NB4 (cell line): ENCODE measurements at places on chromosomes 1 and 21.
A peak's percentile ranks its signal among the peaks of the same experiment; 100 is the strongest.

- no peak for DNase-seq
These were observed 52.0 kb downstream of the KIF21B start for GRCh38 chr1:200971428-200971903.

GRCh38 chr21:43362321-43362791 is 64.6 kb downstream of the SIK1 start:
- DNase-seq: peak; percentile 52

DNA sequence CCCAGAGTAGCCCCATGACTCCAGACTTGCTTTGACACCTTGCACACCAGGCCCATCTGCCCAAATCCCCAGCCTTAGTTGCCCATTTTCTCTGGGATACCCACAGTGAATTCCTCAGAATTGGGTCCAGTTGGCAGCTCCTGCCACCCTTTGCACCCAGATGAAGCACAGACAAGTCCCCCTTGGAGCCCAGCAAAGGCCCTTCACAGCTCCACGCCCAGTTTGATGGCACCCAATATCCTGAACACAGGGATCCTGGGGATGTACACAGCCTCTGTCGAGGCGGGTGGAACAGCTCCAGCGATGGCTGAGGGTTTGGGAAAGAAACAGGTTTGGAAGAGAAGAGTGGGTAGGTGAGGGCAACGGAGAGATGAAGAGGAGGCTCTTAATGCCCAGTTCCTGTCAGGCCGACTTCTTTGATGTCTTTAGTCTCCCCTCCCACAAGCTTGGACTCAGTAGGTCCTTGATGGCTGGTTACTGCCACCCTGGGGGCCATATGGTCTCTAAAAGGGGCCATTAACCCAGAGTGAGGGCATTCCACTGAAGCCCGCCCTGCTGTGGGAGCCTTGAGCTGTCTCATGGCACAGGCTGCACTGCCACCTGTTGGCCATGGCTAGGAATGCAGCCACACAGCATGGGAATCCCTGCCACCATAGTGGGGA is 21.7 kb downstream of the TMEM53 start:
- peak; percentile 72 for DNase-seq

- peak; percentile 97 for DNase-seq
These were observed 12.8 kb upstream of the CDC42 start for GRCh38 chr1:22039594-22040285.

- DNase-seq: no peak
These were observed 14.2 kb upstream of the TMEM125 start for GRCh38 chr1:43255438-43256210.

- DNase-seq: no peak
These were observed 31.5 kb downstream of the SESN2 start for GRCh38 chr1:28290851-28291250.

- no peak for DNase-seq
These were observed 16.7 kb downstream of the TMEM63A start for GRCh38 chr1:225865514-225865913.

DNA sequence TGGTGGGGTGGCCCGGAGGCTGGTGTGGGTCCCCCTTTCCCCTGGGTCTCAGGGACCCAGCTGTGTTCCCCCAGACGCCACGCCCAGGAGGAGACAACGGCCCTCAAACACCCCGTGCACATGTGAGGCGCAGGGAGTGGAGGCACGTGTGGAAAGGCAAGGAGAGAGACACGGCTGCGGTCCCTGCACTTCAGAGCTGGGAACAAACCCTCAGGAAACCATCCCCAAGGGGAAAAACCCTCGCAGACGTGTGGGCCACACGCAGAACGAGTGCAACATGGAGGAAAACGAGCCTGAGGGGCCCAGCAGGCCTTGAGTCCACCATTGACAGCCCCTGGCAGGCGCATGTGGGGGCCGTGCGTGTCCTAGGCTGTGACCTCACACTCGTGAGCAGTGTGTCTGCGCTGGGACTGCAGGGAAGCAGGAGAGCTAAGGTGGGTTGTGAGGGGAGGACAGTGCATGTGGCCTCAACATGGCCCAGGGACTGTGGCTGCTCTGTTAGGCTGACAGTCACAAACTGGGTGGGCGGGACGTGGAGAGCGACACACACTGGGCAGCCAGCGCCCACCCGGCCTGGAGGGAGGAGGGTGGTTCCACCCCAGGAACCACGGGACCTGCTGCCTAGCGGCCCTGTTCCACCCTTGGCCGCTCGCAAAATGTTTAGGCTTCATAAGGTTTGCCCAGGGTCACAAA is 20.0 kb downstream of the ITGB2 start:
- DNase-seq: no peak

DNA sequence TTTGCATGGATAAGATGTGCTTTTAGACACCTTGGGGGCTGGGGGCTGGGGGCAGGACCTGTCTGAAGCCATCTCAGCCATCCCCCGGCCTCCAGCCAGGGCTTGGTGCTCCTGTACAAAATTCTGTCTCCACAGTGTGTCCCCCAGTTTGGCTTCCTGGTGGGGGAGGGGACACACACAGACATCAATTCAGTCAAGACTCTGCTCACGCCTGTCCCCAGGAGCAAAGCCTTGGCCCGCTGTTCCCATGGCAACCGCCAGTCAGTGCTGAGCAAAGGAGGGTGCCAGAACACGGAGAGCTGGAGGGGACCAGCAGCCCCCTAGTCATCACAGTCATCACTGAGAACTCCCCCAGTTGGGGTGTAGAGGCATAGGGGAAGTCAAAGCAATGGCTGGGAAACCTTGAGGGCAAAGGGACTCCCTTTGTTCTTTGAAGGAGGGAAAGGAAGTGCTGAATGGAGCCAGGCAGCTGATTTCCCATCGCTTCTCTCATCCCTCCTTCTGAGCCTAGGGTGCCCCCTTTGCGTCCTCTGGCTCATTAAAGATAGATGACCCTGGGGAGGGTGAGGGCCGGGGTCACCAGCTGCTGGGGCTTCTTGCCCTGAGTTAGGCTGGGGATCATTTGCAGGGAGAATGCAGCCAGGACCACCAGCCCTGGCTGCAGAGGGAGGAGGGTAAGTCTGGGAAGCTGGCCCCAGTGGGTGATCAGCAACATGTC is 134.9 kb upstream of the IPO9 start:
- no peak for DNase-seq
